ENCODE measurements at places on chromosomes 5 and 9. TPM values are rescaled to one million over a fixed set of nuclear protein-coding genes. Genes with fewer than 3 reads are reported as not detected.
A peak's percentile ranks its signal among the peaks of the same experiment; 100 is the strongest.

DNA sequence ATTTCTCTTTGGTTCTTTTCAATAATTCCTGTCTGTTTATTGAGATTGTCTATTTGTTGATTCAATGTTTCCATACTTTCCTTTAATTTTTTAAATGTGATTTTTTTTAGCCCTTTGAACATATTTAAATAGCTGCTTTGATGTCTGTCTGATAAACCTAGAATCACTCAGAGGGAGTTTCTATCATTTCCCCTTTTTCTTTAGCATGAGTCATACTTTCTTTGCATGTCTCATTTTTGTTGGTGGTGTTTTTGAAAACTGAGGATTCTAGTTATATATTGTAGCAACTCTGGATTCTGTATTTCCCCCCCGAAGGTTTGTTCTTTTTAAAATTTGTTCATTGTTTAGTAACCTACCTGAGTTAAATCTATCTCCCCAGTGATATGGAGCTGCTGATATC, 24.2 kb upstream of the ZNF618 start:
- no peaks in the 10 kb centered on the region for H3K27me3 ChIP-seq
- no peak overlapping the region for H3K4me3 ChIP-seq
- H3K4me1 ChIP-seq = no peaks in the 10 kb centered on the region
- H3K36me3 ChIP-seq = no peaks in the 10 kb centered on the region

GRCh38 chr9:136560586-136560985, 14.7 kb upstream of the NOTCH1 start:
- no peak overlapping the region for H3K4me3 ChIP-seq
- no peak overlapping the region for H3K27ac ChIP-seq
- peak; percentile 3 for DNase-seq
- no peaks in the 10 kb centered on the region for H3K4me1 ChIP-seq
- no peaks in the 10 kb centered on the region for H3K36me3 ChIP-seq
- no peaks in the 10 kb centered on the region for H3K27me3 ChIP-seq

DNA sequence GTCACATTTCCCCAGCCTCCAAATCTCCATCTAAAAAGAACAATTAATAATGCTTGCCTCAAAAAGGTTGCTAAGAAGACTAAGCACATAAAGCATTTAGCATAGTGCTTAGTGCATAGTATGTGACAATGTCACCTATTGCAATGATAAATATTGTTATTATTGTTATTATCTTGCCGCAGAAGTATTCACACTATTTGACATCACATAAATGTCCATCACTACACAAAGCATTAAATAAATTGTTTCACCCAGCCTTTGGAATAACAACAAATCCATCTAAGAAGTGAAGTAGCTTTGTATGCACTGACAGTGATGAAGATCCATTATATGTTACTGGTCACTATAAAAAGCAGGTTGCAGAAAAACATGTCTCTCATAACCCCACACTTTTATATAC, 2263.9 kb upstream of the WWC1 start:
- no peak for DNase-seq
- no peaks in the 10 kb centered on the region for H3K27me3 ChIP-seq
- no peak overlapping the region for H3K4me3 ChIP-seq
- H3K36me3 ChIP-seq = no peaks in the 10 kb centered on the region
- H3K4me1 ChIP-seq = no peaks in the 10 kb centered on the region

DNA sequence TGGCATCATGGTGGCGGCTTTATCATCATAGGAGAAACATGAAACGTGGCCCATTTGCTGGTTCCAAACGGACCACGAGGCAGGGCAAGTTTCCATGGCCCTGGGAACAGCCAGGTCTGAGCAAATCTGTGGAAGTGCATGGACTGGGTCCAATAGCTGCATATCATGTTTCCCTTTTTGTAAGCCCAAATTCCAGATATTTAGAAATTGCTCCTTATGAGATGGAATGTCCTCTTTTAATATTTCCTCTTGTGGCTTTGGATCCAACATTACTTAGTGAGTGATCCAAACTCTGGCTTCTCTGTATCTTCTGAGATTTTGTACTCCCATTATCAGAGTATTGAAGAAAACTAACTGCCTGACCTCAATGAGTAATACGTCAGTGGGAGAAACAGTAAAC, 79.8 kb upstream of the FBXL7 start:
- H3K27ac ChIP-seq = no peak overlapping the region
- H3K36me3 ChIP-seq = no peaks in the 10 kb centered on the region
- DNase-seq = no peak

- H3K27ac ChIP-seq = no peak overlapping the region
- H3K4me3 ChIP-seq = no peak overlapping the region
- no peaks in the 10 kb centered on the region for H3K4me1 ChIP-seq
- H3K36me3 ChIP-seq = no peaks in the 10 kb centered on the region
These were observed 26.9 kb upstream of the EXOC3 start for GRCh38 chr5:415928-416635.

DNA sequence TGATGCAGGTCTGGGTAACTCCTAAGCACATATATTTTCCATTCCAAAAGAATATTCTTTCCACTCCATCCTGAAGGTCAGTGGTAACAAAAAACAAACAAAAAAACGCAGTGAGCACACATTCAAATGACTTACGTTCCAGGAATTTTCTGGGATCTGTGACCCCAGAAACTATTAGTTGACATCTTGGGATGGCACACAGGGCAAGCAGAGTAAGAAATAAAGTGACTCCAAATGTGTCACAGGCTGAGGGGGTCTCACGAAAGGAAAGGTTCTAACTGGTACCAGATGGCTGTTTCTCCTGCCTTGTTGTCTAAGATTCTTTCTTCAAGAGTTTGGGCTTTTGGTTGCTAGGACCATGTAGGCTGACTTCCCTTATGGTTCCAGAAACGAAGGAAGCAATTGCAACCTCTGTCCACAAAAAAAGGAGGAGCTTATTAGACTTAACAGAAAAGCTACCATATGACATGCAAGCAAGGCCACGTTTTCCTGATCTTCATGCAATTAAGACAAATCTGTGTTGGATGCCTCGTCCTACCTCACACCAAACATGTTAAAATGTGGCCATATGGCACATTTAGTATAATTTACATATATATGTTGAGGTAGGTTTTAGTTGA, 32.7 kb downstream of the PTGS1 start:
- no peaks in the 10 kb centered on the region for H3K4me1 ChIP-seq
- H3K36me3 ChIP-seq = no peaks in the 10 kb centered on the region
- no peaks in the 10 kb centered on the region for H3K27me3 ChIP-seq
- no peak overlapping the region for H3K4me3 ChIP-seq
- DNase-seq = no peak
- H3K27ac ChIP-seq = no peak overlapping the region

Gene ASPN
- 4.6 TPM for total RNA-seq

Data from pancreas (tissue), 10 donors.